ENCODE measurements at places on chromosomes 1 and 21.

- no peak for DNase-seq
Measured at GRCh38 chr1:30515755-30516484, 207.5 kb downstream of the MATN1 start.

- no peak for DNase-seq
Measured at GRCh38 chr1:220099826-220100225, 5.9 kb downstream of the IARS2 start.

GRCh38 chr21:34570313-34570712 lies 44.6 kb downstream of the RCAN1 start:
- no peak for DNase-seq

- no peak for DNase-seq
Measured at GRCh38 chr1:33501309-33501708, 28.9 kb downstream of the ZSCAN20 start.

GRCh38 chr1:192171123-192171522 lies 12.9 kb downstream of the RGS18 start:
- DNase-seq = no peak

- DNase-seq = peak; percentile 11
Measured at GRCh38 chr21:46117586-46118315, 19.8 kb downstream of the COL6A2 start.

- no peak for DNase-seq
Measured at GRCh38 chr1:213296558-213296957, 245.5 kb downstream of the RPS6KC1 start.

GRCh38 chr1:166822385-166822784 lies 16.9 kb upstream of the POGK start:
- no peak for DNase-seq

DNA sequence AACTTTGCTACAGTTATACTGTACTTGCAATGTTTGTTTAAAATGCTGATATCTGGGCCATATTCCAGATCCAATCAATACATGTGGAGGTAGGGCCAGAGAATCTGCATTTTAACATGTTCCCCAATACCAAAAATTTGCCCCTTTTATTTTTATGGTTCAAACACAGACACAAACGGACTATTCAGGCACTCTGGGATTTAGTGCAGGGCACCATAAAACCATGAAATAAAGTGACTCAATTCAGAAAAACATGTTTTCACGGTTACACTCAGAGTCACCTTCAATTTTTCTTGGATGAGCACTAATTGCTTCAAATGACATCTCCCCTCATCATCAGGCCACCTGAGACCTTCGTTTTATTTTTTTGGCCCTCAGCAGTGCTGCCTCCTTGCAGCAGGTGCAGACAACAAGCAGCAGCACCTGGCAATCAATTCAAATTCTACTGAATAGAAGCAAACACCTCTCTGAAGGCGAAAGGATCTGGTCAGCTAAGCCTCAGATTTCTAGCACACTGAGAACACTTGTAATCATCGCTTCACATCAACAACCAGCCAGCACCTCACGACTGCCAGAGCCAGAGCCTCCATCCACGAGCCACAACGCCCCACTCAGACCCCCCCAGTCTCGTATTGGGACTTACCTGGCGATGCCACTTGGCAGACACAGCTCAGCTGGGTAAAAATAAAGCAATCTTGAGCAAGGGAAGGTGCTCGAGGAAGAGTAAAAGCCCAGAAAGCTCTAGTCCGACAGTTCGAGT lies 1.1 kb downstream of the ERO1B start:
- peak; percentile 24 for DNase-seq

DNA sequence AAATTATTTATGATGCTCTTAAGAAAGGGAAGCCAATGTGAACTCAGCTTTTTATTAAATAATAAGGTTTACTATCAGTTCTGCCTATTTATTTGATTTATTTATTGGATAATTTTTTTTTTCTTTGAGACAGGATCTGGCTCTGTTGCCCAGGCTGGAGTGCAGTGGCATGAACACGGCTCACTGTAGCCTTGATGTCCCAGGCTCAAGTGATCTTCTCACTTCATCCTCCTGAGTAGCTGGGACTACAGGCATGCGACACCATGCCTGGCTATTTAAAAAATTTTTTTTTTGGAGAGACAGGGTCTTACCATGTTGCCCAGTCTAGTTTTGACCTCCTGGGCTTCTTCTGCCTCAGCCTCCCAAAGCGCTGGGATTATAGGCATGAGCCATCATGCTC lies 21.0 kb upstream of the DNAJC28 start:
- no peak for DNase-seq

GRCh38 chr1:178358456-178358855 lies 138.3 kb downstream of the CLEC20A start:
- DNase-seq = no peak

DNA sequence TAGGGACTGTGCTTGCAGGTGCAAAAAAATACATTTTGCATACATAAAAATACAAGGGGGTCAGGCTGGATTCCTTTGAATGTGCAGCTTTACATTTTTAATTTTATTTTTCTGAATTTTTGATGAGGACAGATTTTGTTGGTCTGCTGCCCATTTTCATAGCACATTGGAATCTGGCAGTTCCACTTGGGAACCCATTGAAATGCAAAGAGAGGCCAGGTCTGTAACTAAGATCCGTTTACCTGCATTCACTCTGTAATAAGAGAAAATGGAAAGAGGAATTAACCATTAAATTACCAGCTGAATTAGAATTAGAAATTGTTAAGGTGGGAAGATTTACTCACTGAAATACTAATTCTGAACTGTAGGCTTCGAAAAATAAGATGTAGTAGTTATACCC lies 221.6 kb downstream of the DAB1 start:
- no peak for DNase-seq

- peak; percentile 7 for DNase-seq
Measured at GRCh38 chr1:1196431-1197187, 9.8 kb downstream of the TNFRSF18 start.

GRCh38 chr1:242784084-242784483 lies 259.6 kb upstream of the PLD5 start:
- DNase-seq = no peak

DNA sequence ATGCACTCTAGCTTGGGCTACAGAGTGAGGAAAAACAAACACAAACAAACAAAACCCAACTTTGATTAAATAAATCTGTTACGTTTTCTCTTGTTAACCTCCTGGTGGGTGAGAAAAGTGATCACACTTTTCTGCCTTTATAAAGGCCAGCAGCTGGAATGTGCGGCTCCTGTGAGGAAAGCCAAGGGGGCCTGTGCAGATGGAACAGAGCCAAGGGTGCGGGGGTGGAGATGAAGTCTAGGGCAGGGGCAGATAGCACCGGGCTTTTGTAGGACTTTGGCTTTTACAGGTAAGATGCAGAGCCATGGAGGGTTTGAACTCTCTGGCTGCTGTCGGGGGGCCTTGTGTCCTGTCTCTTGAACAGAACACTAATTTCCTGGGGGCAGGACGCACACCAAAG lies 40.7 kb upstream of the GPR37L1 start:
- DNase-seq = no peak

DNA sequence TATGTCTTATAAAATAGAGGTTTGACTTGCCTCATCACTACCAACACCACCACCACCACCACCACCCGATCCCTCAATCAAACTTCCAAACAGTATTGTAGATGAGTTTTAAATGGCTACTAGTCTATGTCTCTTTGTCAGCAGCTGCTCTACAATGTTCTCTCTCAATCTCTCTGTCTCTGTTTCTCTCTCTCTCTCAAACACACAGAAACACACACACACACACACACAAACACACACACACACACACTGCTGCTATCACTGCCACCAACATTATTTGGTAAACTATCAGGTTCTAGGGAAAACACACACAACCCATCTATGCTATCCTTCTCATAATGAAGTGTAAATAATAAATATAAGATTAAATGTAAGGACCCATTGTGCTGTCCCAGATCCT lies 2.4 kb downstream of the TNFSF4 start:
- no peak for DNase-seq

- no peak for DNase-seq
Measured at GRCh38 chr1:119920104-119920968, 24.0 kb upstream of the ADAM30 start.

GRCh38 chr1:93042187-93043056 lies 36.7 kb upstream of the MTF2 start:
- no peak for DNase-seq

GRCh38 chr21:46021398-46021797 lies 39.8 kb downstream of the COL6A1 start:
- DNase-seq = no peak

GRCh38 chr1:31189696-31190674 lies 49.7 kb downstream of the NKAIN1 start:
- DNase-seq = no peak

GRCh38 chr1:246724731-246725095 lies 504 bp downstream of the SCCPDH start:
- no peak for DNase-seq

- no peak for DNase-seq
Measured at GRCh38 chr1:185144233-185144632, 12.5 kb downstream of the TRMT1L start.

DNA sequence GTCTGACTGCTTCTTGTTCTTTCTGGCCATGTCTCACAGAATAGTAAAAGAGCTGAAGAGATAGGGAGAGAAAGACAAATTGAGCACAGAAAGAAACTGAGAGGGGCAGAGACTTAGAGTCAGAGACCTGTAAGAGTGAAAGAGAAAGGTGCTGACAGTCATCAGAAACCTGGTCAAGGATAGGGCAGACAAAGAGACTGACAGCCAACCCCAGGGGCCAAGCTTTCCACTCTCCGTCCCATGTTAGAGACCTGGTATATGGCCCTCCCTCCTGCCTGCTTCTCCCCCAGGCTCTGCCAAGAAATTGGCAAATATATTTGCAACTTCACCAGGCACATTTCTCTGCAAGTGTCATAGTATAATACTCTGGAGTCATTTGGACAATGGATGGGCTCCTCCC lies 64.6 kb downstream of the RHBG start:
- no peak for DNase-seq

DNA sequence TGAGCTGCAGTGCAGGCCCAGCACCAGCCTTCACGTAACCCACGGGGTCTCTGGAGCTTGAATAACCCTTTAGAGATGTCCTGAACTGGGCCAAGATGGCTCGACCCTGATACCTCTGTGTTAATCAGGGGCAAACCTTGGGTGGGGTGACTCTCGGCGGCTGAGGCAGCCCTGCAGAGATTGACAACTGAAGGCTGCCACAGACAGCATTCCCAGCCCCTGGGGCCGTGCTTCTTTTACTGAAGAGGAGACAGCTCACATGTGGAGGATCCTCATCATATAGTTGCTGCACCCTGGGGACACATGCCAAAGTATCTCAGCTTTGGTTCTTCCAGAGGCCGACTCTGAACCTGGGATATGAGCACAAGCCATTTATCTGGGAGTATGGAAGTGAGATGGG lies 57.3 kb upstream of the PTGFRN start:
- DNase-seq = no peak

- DNase-seq = no peak
Measured at GRCh38 chr1:30478283-30478682, 245.1 kb downstream of the MATN1 start.

DNA sequence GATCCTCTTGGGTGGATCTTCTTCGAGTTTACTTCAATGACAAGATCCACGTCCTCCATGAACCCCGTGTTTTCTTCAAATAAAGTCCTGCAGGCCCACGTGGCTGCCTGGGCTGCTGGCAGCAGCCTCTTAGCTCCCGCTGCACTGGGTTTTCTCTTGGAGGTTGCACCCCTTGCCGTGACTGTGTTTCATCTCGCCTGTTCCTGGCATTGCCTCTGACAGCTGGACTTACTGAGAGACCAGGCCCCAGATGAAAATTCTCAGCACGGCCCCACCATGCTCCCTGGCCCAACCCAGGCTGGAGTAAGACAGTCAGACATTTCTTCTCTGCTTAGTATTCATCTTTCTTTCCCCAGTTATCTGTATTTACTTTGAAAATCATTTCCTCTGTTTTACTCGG lies 274.8 kb upstream of the RUNX1 start:
- DNase-seq = peak; percentile 50

DNA sequence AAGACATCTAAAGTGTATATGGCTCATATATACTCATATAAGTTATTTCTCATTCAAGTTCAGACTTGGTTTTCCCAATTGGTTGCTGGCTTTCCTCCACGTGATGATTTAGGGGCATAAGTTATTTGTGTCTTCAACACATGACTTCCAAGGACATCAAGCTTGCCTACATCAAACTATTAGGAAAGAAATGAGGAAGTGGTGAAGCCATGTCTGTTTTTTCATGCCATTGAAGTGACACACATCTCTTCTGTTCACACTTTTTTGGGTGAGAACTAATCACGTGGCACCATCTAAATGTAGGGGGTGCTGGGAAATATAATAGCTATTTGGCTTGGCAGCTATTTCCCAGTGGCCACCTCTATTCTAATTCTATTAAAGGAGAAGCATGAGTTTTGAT lies 282.1 kb downstream of the OMA1 start:
- no peak for DNase-seq

DNA sequence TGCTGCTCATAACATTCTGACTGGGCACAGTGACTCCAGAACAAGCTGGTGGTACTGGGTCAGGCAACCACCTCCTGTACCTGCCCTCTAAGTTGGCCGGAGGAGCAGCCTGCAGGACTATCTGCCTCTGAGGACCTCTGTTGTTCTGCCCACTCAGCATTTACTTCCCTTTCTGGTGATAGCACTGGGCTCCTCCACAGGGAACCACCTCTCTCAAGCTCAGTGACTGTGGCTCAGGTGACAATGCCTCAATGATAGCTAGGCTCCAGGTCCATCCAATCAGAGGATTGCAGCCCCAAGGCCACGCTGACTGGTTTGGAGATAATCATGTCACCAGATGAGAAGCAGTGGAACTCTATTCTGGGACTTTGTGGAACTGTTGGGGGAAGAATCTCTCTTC lies 15.8 kb downstream of the SLC41A1 start:
- no peak for DNase-seq

DNA sequence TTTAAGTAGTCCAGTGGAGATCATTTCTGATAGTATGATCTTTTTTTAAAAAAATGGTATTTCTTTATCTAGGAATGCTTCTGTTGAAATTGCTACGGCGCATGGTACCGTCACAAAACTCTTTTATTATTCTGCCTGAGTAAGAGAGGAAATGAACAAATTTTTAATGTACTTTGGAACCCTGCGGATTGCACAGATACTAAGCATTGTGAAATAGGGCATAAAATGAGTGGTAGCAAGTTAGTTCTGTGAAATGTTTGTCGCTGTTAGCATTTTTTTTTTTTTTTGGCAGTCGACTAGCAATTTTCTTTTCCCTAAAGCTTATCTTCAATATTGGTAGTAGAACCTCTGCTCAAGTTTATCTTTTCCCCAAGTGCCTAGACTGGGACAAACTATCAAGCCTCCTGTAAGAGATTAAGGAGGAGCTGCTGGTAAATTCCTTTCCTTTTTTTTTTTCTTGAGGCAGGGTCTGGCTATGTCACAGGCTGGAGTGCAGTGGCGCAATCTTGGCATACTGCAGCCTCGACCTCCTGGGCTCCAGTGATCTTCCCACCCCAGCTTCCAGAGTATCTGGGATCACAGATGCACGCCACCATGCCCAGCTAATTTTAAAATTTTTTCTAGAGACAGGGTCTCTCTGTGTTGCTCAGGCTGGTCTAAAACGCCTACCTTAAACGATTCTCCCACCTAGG lies 2.2 kb downstream of the ITSN1 start:
- no peak for DNase-seq

Measured in ovary (tissue), 10 donors.